ENCODE measurements at places on chromosomes 3 and 15. TPM values are rescaled to one million over a fixed set of nuclear protein-coding genes. Genes with fewer than 3 reads are reported as not detected.

DNA sequence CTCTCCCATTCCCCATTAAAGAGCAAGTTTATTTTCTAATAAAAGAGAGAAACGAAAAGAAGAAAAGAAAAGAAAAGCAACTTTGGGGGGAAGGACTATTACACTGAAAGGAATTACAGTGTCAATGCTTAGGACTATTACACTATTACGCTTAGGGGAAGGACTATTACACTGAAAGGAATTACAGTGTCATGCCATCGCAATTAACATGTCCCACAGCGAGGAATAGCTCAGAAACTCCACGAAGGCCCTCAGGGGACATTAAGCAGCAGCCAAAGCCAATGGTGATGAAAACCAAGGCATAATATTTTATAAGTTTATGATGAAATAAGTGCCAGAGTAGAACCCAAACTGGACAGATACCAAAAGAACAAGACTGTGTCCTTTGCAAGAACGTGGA, 22.1 kb upstream of the DET1 start:
- H3K36me3 ChIP-seq: no peaks in the 10 kb centered on the region
- no peaks in the 10 kb centered on the region for H3K4me1 ChIP-seq
- no peak overlapping the region for H3K27ac ChIP-seq
- no peaks in the 10 kb centered on the region for H3K27me3 ChIP-seq

GRCh38 chr3:38043486-38043885, 4.5 kb downstream of the DLEC1 start:
- no peak for DNase-seq
- no peak overlapping the region for H3K27ac ChIP-seq
- no peaks in the 10 kb centered on the region for H3K36me3 ChIP-seq
- no peaks in the 10 kb centered on the region for H3K4me1 ChIP-seq
- no peak overlapping the region for H3K4me3 ChIP-seq

DNA sequence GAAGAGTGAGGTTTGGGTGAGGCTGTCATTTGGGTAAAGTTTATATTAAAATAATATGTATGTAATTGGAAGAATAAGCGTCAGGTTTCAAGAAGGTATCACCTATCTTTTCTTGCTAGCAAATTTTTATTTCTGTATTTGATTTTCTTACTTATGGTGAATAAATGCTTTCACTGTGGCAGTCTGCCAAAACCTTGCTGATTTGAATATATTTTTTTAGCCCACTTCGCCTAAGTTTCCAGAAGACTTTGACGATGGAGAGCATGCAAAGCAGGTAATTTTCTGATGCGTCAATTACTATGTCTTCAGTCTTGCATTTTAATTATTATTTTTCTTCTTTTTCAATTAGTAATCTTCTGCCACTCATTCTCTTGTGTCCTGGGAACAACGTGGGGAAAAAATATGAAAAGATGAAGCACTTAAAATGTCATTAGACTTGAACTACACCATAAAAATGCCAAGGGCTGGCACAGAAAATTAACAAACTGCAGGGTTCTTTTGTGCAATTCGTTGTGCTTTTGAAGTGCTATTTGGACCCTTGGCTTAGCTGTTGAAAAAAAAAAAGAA, 40.4 kb downstream of the SRP14 start:
- no peaks in the 10 kb centered on the region for H3K36me3 ChIP-seq
- no peaks in the 10 kb centered on the region for H3K27me3 ChIP-seq
- H3K27ac ChIP-seq: no peak overlapping the region
- no peak overlapping the region for H3K4me3 ChIP-seq

DNA sequence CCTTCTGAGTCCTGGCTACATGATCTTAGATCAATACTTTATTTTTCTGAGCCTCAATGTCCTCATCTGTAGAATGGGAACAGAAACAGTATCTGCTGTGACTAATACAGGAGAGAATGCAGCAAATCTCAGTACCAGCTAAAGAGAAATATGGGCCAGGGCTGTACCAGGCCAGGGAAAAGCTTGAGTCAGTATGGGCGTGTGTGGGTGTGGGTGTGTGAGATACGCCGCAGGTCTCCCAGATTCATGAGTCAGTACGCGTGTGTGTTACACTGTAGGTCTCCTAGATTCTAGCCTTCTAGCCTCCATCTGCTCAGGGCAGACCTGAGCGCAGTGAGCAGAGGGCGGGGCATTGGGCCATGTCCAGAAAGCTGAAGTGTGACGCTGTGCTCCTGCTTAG, 15.2 kb downstream of the GNAI2 start:
- H3K27me3 ChIP-seq: no peaks in the 10 kb centered on the region
- H3K4me3 ChIP-seq: no peak overlapping the region
- no peak for DNase-seq
- peaks cover 12% of the 10 kb centered on the region for H3K4me1 ChIP-seq
- H3K36me3 ChIP-seq: no peaks in the 10 kb centered on the region

- H3K27me3 ChIP-seq: no peaks in the 10 kb centered on the region
- H3K4me1 ChIP-seq: no peaks in the 10 kb centered on the region
- H3K27ac ChIP-seq: no peak overlapping the region
- H3K36me3 ChIP-seq: no peaks in the 10 kb centered on the region
- DNase-seq: no peak
Measured at GRCh38 chr3:192340031-192340430, 387.3 kb downstream of the FGF12 start.

DNA sequence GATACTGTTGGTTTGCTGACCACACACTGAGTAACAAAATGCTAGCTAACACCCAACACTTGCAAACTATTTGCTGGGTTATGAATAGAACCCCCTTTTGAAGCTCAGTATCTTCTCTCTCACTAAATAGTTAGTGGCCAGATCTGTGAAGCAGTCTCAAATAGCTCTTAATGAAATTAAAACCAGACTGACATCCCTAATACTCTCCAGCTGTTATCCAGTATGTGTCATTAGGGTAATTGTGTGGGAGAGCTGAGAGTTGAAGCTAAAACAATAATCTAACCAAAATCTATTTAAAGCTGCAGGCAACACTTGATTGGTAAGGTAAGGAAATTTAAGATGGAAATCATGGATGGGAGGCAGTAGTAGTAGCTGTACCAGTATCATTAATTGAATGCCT, 110.4 kb upstream of the RORA start:
- DNase-seq: no peak
- no peak overlapping the region for H3K27ac ChIP-seq
- no peaks in the 10 kb centered on the region for H3K36me3 ChIP-seq
- no peaks in the 10 kb centered on the region for H3K27me3 ChIP-seq

DNA sequence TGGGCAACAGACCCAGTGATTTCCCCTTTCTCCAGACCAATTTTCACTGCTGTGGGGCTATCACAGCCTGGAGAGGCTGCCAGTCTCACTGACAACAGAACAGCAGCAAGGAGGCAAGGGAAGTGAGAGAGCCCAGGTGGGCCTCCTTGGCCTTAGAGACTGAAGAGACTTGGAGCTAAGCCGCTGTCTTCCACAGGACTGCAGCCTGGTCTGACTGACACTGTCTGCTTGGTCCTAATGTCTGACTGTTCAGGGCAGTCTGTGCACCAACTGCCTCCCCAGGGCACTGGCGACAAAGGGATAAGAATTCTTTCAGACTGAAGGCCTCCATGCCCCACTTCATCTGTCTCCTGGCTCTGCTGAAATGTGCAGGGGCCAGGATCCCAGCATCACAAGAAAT, 11.5 kb downstream of the POMGNT2 start:
- no peaks in the 10 kb centered on the region for H3K4me1 ChIP-seq
- no peak overlapping the region for H3K4me3 ChIP-seq

Gene LRRIQ4
- total RNA-seq: not detected

GRCh38 chr15:63025460-63025859, 17.1 kb upstream of the TPM1 start:
- no peaks in the 10 kb centered on the region for H3K36me3 ChIP-seq
- no peak for DNase-seq
- H3K4me1 ChIP-seq: no peaks in the 10 kb centered on the region
- no peak overlapping the region for H3K27ac ChIP-seq
- H3K4me3 ChIP-seq: no peak overlapping the region

DNA sequence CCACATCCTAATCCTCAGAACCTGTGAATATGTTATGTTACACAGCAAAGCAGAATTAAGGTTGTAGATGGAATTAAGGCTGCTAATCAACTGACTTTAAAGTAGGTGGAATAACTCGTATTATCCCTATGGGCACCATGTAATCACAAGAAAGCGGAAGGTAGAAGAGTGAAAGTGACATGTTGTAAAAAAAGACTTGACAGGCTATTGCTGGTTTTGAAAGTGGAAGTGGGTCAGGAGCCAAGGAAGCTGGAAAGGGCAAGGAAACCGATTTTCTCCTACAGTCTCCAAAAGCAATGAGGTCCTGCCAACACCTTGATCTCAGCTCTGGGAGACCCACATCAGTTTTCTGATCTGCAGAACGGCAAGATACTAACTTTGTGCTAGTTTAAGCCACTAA, 6.6 kb downstream of the TP63 start:
- no peaks in the 10 kb centered on the region for H3K36me3 ChIP-seq
- no peak overlapping the region for H3K4me3 ChIP-seq
- H3K27ac ChIP-seq: no peak overlapping the region
- no peak for DNase-seq

DNA sequence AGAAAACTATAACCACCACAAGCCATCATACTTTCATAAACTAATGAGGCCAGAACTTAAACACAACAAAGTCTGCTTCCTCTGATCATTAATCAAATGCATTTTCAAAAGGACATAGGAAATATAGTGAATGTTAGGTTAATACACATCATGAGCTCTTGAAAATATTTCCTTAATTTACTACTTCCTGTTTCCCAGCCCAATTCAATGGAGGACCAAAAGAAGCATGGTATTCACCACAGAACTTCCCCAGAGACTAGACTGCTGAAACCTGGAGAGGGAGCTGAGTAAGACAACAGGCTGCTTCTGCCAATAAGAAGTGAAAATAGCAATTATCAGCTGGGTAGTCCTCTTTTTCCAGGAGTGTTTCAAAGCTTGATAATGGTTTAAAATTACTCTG, 250.3 kb downstream of the ULK4 start:
- no peak for DNase-seq
- H3K27me3 ChIP-seq: no peaks in the 10 kb centered on the region
- no peaks in the 10 kb centered on the region for H3K4me1 ChIP-seq

Gene CHL1
- 49.8 TPM for total RNA-seq

GRCh38 chr3:32815841-32816438, 1.9 kb upstream of the TRIM71 start:
- H3K36me3 ChIP-seq: no peaks in the 10 kb centered on the region
- no peak for DNase-seq
- peak overlapping the region; percentile 48 for H3K4me3 ChIP-seq

DNA sequence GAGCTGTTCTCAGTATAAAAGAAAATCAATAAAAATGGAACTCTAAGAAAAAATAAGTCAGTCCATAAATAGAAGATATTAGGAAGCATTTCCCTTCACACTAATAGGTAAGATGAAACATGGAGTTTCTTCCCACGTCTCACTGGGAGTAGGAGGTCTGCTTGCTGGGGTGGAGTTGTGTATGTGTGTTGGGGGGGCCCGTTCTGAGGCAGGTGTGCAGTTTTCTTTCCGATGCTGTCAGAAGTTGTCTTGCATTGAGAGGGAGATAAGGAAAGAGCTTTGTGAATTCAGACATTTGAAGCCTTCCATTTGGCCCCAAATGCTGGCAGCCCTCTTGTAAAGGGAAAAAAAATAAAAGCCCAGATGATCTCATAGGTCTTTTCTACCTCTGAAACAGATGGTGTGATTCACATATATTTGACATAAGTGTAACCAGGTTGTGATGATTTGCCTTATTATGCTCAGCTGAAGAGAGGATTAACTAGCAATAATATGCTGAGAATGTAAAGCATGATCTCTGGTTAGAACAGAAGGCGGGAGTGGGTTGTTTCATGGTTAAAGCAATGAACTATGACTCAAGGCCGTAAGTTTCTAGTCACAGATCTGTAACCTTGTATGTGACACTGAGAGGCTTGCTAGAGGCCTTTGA, 8.8 kb downstream of the RASGRP1 start:
- no peak overlapping the region for H3K4me3 ChIP-seq
- H3K27me3 ChIP-seq: no peaks in the 10 kb centered on the region
- no peak for DNase-seq
- no peak overlapping the region for H3K27ac ChIP-seq
- H3K4me1 ChIP-seq: no peaks in the 10 kb centered on the region

- H3K27ac ChIP-seq: no peak overlapping the region
- H3K4me3 ChIP-seq: no peak overlapping the region
- no peaks in the 10 kb centered on the region for H3K36me3 ChIP-seq
Measured at GRCh38 chr3:13976469-13976868, 96.6 kb upstream of the WNT7A start.

DNA sequence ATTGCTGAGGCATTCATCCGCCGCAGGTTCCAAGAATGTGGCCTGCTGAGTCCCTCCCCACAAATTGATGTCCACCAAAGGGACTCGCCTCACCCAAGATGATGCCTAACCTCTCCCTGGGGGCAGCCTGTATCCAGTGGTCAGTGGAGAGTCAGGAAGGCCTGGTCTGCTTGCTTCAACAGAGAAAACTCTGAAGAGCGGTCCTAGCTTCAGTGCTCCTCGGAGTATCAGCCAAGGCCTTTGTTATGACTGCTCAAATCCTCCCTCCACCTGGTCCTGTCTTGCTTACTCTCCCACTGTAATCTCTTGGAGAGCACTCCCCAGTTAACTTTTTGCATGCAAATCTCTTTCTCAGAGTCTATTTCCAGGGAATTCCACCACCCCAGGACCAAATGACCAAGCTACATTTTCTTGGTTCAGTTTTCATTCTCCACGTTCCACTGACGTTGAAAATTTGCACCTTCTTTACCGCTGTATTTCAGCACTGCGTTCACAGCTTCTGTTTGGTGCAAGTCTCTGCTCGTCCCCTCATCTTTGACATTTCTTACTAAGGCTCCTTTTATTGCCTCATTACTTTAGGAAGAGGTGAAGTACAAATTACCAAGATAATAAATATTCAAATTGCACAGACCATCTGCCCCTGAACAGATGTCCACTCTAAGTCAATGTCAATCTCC, 22.3 kb downstream of the CMTM7 start:
- no peak overlapping the region for H3K4me3 ChIP-seq
- no peaks in the 10 kb centered on the region for H3K4me1 ChIP-seq
- H3K27ac ChIP-seq: peak overlapping the region; percentile 71
- no peak for DNase-seq

Gene POLQ
- 0.64 TPM for total RNA-seq

DNA sequence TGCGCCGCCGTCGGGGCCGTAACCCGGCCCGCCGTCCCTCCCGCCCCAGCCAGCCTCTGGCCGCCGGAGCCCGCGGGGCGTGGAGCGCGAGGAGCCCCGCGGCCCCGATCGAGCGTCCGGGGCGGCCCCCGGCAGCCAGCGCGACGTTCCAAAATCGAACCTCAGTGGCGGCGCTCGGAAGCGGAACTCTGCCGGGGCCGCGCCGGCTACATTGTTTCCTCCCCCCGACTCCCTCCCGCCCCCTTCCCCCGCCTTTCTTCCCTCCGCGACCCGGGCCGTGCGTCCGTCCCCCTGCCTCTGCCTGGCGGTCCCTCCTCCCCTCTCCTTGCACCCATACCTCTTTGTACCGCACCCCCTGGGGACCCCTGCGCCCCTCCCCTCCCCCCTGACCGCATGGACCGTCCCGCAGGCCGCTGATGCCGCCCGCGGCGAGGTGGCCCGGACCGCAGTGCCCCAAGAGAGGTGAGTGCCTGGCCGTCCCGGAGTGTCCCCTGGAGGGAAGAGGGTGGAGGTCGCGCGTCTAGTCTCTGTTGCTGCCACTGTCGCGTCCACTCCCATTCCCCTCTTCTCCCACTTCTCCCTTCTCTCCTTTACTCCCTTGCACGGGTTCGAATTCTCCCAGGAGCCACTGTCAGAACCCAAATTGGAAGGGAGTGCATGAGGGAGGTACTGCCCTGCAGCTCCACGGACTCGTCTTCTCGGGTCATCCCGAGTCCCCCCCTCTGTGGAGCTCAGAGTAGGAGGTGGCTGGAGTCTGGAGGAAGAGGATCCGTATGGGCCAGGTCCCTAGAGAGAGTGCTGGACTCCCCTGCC, 585 bp downstream of the CSK start:
- H3K27ac ChIP-seq: peak overlapping the region; percentile 96
- no peaks in the 10 kb centered on the region for H3K36me3 ChIP-seq
- H3K4me1 ChIP-seq: peaks cover 38% of the 10 kb centered on the region
- DNase-seq: no peak

Data from breast epithelium (tissue), 4 donors.